HT1080 (cell line): ENCODE measurements at places on chromosomes 12 and 14. TPM values are rescaled to one million over a fixed set of nuclear protein-coding genes. Genes with fewer than 3 reads are reported as not detected.

ETFBKMT gene
- total RNA-seq = 1.4 and 1.8 TPM in 2 replicates

- DNase-seq = no peak
Measured at GRCh38 chr12:58841058-58841798, 79.1 kb downstream of the LRIG3 start.

LRIG3 gene
- 9.5 TPM in 2 replicates for total RNA-seq

WDR89 gene
- total RNA-seq = 12.9 and 13.8 TPM in 2 replicates

GRCh38 chr12:2391740-2392331 lies 339.0 kb downstream of the CACNA1C start:
- DNase-seq = no peak

CLEC2A gene
- not detected in 2 replicates for total RNA-seq

DNA sequence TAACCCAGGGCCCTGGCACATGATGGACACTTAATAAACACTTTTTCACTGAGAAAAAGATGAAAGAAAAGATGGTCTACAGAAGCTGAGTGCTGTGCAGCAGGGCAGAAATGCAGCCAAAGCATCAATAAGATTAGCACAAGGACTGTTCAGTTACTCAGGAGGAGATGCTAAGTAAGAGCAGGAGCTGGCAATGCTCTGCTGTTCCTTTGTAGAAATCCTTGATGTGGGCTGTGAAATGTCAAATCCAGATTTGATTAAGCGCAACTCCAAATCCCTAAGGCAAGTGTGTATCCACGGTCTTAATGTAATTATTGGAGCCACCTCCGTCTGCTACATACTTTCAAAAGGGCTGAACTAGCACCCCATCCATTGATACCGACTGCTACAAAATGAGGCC lies 151.8 kb upstream of the BTG1 start:
- DNase-seq = no peak

GRCh38 chr12:54658306-54659264 lies 10.4 kb upstream of the DCD start:
- DNase-seq = peak; percentile 43

GRCh38 chr14:93974833-93975232 lies 1.5 kb downstream of the ASB2 start:
- no peak for DNase-seq

DNA sequence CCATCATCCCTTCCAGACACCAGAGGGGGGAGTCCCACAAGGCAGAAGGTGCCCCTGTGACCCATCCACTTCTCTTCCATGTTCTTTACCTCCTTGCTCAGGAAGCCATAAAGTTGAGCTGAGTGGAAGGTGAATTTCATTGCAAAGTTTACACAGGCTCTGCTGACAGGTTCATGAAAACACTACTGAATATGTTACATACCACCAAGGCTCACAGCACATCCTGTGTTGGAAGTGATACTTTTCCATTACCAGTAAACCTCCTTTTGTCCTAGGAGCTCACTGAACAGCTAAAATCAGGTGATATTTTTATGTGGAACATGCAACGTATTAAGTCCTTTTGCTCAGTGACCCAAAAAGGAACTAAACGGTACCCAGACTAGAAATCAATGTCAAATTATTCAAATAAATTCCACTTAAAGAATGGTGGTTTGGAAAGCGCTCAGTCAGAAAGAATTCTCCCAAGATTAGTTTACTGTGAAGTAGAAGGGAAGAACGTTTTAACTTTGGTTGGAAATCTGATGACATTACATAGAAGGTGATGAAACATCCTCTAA lies 196.2 kb upstream of the NUDT4 start:
- DNase-seq = no peak

RASSF9 gene
- total RNA-seq = 0.03 and 0.21 TPM in 2 replicates

TMEM30B gene
- not detected in 2 replicates for total RNA-seq

LALBA gene
- total RNA-seq = 0.13 TPM in 1 of 2 replicates, not detected in the other

TULP3 gene
- total RNA-seq = 15.5 and 18.2 TPM in 2 replicates

GRCh38 chr12:129193263-129193871 lies 340.1 kb downstream of the GLT1D1 start:
- DNase-seq = peak; percentile 59

HOXC6 gene
- 1.3 and 2.0 TPM in 2 replicates for total RNA-seq

GRCh38 chr12:76836633-76837032 lies 42.2 kb downstream of the CSRP2 start:
- DNase-seq = no peak

DNA sequence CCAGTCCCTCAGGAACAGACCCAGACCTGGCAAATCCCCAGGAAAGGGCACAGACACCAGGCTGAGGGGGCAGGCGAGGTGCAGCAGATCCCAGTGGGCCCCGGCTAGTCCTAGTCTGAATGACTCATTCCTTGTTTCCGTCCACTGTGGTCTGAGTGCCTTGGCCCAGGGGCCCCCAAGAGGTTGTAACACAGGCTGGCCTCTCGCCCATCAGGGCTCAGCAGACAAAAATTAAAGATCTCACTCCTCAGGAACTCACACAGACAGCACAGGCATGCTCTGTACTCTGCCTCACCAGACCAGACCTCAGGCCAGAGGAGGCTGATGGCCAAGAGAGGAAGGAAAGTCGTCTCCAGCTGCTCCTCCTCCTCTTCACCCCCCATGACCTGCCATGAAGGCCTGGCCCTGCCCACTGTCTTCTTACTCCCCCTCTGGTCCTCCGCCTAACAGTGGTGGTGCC lies 7.7 kb upstream of the LTBP2 start:
- DNase-seq = peak; percentile 99

DNA sequence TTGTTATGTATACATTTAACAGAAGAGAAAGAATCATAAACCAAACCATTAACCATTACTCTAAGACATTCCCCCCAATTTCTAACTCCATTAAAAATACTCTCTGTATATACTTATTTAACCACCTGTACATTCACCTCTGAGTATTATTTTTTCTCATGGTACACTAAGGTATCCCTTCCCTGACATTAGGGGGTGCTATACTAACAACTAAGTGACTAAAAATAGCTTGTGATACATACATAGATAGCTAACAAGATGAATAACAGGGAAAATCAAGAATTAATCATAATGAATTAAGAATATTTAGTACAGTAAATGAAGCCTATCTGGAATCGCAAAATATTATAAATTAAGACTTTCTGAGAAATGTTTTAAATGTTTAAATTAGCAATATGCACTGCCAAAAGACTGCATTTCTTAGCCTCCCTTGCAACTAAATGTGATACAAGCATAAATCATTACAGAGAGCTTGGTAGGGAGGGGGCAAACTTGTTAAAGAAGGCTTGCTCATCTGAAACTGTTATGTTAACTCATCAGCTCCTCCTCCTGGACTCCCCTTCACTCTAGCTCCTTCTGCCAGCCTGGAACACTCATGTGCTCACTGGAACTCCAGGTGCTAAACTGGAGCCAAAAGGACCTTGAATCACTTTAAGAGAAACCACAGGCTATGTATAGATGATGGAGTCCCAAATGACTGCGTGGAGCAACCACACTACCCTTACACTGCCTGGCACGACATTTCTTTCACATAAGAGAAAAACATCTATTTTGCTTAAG lies 14.9 kb downstream of the C2CD5 start:
- peak; percentile 47 for DNase-seq

GRCh38 chr12:103778781-103779180 lies 62.3 kb downstream of the NT5DC3 start:
- no peak for DNase-seq

GRCh38 chr14:61581955-61582615 lies 113.2 kb upstream of the HIF1A start:
- no peak for DNase-seq

GRCh38 chr12:103751171-103751570 lies 89.9 kb downstream of the NT5DC3 start:
- DNase-seq = no peak

DNA sequence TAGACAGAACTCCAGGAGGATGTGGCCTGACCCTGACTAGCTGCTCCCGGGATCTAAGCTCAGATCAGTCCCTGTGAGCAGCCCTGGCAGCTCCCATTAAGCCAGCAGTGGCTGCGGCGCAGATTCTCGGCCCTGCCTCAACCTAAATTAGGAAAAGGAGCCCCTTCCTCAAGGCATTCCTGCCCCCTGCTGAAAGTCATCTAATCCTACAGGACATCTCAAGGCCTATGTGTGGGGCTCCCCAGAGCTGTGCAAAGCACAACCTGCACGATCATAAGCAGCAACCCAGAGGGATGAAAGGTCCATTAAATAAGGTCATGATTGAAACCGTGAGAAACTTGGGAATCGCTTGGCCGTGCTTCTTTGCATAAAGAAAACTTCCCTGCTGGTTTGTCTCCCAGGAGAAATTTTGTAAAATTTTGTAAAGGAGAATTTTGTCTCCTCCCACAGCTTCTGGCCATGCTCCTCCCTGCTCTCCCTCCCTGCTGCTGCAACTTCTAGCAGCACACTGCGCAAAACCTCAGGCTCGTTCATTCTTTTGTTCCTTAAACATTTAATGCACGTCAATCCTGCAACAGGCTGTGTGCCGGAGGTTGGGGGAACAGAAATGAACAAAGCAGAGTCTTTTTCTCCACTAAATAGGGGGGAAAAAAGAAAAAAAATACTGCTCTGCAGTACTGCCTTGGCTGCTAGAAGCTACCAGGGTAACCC lies 96.6 kb upstream of the SLC35F4 start:
- no peak for DNase-seq

TAS2R43 gene
- total RNA-seq = not detected in 2 replicates

CCDC198 gene
- 0.70 and 1.7 TPM in 2 replicates for total RNA-seq

DNA sequence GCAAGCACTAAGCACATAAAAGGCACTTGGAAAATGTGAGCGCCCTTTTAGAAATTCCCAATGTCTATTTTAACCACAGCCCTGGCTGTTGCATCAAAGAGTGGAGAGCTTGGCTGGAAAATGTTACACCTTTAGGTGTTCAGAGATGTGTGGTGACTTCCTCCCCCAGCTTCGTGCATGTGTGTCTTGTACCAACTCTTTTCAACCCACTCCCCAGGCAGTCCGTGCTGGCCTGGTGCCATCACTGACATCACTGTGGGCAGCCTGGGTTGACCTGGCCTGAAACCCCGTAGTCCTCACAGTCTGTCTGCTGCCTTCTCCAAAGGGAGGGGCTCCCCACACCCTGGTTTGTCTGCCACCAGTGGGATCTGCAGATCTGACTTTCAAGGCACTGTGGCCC lies 101.8 kb downstream of the SCARB1 start:
- no peak for DNase-seq

GRCh38 chr12:6550294-6551062 lies 5.4 kb downstream of the IFFO1 start:
- DNase-seq = no peak

- DNase-seq = no peak
Measured at GRCh38 chr14:99660006-99660566, 15.2 kb downstream of the HHIPL1 start.

DNA sequence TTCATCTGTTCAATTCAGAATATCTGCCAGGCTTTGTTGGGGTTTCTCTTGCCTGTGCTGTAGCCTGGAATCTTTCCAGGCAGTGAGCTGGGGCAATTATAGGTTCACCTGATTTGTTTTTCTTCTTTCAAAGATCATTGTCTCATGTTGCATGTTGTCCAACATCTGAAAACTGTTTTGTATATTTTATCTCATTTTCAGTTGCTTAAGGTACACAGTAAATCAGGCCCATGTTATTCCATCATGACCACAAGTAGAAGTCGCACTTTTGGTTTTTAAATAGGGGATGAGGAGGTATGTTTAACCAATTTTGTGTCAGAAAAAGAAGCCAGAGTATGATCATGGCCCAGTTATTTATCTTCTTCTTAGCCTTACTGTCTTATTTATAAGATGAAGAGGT lies 24.9 kb upstream of the FUT8 start:
- no peak for DNase-seq

GRCh38 chr14:75978249-75978731 lies 3.5 kb downstream of the TGFB3 start:
- no peak for DNase-seq

DNA sequence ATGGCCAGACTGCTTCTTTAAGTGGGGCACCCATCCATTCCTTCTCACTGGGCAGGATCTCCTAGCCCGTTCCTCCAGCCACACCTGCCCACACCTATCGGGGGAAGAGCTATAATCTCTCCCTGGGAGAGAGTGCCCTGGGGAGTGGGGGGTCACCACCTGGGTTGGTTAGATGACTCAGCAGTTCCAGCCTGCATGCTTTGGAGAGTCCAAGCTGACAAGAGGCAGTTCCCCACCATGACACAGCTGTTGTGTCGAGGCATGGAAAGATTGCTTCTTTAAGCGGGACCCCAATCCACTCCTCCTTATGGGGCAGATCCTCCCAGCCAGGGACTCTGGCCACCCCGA lies 52.6 kb upstream of the PPFIA2 start:
- DNase-seq = no peak

DNA sequence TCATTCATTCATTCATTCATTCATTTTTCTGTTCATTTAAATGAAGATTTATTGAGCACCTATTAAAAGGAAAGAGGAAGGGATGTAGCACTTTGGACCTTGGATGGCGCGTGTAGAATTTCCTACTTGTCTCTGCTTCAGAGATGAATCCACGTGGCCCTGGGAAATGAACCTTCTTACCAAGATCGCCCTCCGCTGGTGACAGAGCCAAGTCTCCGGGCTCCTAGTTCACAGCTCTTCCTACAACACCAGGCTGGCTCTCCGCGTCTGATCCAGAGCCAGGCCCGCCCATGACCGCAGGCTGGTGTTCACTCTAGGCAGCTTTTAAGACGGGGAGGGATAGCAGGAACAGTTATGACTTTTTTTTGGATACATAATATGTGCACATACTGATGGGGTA lies 70.9 kb upstream of the PIWIL1 start:
- DNase-seq = peak; percentile 8

- peak; percentile 47 for DNase-seq
Measured at GRCh38 chr12:131049549-131050339, 96.0 kb downstream of the ADGRD1 start.

NTS gene
- total RNA-seq = 0.56 TPM in 1 of 2 replicates, not detected in the other

GRCh38 chr14:79627058-79627457 lies 584.2 kb downstream of the DIO2 start:
- DNase-seq = no peak

DNA sequence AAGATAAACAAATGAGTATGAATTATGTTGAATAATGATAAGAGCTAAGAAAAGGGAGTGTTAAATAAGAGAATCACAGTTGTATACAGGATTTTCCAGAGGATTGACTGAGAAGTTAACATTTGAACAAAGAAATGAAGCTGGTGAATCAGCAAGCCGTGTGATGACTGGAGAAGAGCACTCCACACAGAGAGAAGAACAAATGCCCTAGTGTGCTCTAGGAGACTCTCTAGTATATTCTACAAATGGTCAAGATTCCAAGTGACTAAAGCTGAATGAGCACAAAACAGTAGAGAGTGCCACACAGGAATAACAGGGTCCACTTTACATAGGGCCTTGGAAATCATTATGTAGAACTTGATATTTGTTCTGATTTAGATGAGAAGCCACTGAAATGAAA lies 587.1 kb upstream of the ATXN7L3B start:
- peak; percentile 33 for DNase-seq

- DNase-seq = no peak
Measured at GRCh38 chr12:106341086-106341877, 16.3 kb upstream of the POLR3B start.

PMCH gene
- not detected in 2 replicates for total RNA-seq
